GM12892 (cell line): ENCODE measurements at places on chromosomes 16 and 17.

DNA sequence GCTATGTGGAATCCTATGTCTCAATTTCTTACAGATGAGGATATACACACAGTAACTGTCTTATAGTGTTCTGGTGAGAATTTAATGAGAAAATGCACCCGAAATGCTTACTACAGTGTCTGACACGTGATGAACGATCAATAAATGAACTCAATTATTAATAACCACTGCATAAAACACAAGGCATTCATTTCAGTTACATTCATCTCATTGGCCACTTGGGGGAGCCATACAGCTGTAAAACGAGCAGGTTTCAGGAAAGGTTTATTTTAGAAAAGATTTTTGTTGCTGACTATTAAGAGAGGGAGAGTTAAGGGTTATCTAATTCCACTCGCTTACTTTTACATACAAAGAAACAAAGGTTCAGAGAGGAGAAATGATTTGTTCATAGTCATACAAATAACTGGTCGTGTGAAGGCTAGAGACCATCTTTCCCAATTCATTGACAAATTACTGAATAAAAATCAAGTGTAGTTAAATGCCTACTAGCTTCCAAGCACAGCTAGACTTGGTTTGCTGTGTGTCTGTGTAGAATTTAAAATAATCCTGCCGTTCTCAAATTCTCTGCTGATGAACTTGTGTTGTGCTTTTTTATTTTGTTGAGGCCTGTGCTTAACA is 160.1 kb downstream of the MAP2K4 start:
- no peak for DNase-seq

GRCh38 chr17:47967607-47968252 is 3.2 kb upstream of the CDK5RAP3 start:
- DNase-seq: no peak

- no peak for DNase-seq
Observed at GRCh38 chr17:61029181-61029580, 351.5 kb downstream of the BCAS3 start.

- DNase-seq: no peak
Observed at GRCh38 chr17:32593003-32593402, 106.2 kb downstream of the CDK5R1 start.

- no peak for DNase-seq
Observed at GRCh38 chr17:28967221-28968135, 16.2 kb upstream of the PHF12 start.

- no peak for DNase-seq
Observed at GRCh38 chr17:38728290-38728831, 1.8 kb upstream of the CISD3 start.

- DNase-seq: no peak
Observed at GRCh38 chr16:4938683-4939030, 1.7 kb upstream of the PPL start.

GRCh38 chr17:43609613-43610385 is 51.9 kb downstream of the MEOX1 start:
- DNase-seq: no peak

GRCh38 chr17:56593646-56594319 is at the start of gene NOG:
NOG (plus strand) TSS chr17:56593699; CDS start chr17:56594224, 525 bp downstream.
- peak; percentile 36 for DNase-seq

GRCh38 chr16:30530163-30531037 is 4.0 kb upstream of the ZNF768 start:
- DNase-seq: no peak

DNA sequence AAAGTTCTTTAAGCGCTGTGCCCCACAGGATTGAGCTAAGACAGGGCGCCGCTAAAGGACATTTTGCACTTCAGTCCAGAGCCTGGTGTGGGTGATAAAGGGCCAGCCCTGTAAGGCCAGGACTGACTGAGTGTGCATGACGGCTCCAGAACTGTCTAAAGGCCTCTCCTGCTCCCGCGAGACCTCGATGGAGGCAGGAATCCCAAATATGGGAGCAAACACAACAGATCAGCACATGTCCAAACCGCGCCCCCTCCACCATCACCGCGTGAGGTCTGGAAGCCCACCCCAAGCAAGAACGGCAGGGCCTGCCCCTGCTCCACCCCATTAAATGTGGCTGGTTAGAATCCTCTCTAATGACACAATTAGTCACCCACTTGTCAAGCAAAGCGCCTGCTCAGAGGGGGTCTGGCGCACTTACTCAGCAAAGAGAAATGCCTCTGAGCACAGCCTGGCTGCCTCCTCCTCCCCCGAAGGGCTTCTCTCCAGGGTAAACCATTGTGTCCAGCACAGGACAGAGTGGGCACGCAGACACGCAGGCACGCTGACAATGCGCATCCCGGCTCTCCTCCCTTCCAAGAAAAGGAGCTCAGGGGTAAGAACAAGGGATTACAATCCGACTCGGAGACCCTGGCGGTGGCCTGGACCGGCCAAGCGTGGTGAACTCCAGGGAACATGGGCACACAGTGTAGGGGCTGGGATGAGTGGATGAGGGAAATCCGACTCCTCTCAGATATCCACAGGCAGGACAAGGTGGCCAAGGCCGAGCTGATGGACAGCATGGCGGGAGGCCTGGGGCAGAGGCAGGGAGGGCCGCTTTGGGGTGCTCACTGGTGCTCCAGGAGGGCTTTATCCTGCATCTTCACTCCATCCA is 1.5 kb downstream of the MXRA7 start:
- no peak for DNase-seq

GRCh38 chr16:5070431-5071186 is 1.0 kb upstream of the ALG1 start:
- no peak for DNase-seq

DNA sequence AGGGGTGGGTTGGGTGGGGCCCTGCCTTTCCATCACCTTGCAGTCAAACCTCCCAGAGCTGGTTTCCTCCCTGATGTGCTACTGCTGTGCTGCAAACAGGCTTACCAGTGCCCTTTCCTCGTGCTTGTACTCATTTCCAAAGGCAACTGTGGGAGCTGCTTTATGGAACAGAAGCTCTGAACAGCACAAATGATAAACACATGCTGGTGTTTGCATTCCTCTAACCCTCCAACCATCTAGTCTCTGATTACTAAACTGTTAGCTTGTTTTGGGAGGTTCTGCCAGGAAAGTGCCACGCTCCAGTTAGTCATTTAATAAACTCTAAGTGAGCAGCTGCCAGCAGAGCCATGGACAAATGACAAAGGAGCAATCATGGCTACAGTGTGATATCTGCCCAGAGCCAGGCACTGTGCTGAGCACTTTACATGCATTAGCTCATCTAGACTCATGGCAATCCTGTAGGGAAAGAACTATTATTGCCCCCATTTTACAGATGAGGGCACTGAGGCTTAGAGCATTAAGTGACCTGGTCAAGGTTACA is 110.4 kb downstream of the VAT1L start:
- no peak for DNase-seq

GRCh38 chr16:27691721-27692120 is 141.8 kb downstream of the KATNIP start:
- DNase-seq: no peak

DNA sequence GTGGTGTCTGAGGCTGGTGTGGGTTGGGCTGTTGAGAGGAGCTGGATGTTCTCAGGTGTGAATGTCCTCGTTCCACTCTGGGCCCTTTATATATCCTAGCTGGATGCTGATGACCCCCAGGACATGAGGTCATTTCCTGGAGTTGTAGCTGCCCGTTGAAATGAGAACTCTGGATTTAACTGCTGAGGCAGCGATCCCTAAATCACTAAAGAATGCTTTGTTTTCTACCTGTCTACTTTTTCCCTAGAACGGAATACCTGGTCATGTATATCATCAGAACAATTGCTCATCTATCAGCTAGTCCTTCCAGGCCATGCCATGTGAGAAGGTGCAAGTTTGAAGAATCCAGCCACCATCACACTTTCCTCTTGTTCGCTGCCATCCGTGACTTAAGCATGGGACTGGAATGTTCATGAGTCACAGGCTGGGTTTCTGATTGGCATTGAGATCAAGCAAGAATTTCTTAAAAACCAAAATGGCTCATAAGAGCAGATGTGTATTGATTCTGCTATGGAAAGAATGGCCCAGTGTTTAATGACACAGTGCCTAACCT is at the start of gene KRTAP2-3:
TSS of gene KRTAP2-3 (minus strand) at position 63 of the 553 bp plus-strand sequence. CDS start 64 bp downstream, outside the sequence.
- DNase-seq: no peak

DNA sequence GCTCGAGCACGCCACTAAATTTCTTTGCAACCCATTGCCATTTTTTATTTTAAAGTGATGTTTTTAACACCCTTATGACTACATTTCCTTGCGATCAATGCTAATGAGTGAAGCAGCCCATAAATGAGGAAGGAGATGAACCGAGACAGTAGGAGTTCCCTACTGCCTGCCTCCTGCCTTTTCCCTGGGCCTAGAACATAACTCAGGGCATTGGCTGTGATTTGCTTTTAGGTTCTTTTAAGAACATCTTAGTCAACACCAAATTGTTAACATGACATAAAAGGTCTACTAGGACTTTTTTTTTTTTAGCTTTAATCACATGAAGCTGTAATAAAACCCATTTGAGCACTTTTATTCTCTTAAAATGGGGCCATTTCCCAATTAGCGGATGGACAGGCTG is 81.3 kb downstream of the MAP2K6 start:
- no peak for DNase-seq

DNA sequence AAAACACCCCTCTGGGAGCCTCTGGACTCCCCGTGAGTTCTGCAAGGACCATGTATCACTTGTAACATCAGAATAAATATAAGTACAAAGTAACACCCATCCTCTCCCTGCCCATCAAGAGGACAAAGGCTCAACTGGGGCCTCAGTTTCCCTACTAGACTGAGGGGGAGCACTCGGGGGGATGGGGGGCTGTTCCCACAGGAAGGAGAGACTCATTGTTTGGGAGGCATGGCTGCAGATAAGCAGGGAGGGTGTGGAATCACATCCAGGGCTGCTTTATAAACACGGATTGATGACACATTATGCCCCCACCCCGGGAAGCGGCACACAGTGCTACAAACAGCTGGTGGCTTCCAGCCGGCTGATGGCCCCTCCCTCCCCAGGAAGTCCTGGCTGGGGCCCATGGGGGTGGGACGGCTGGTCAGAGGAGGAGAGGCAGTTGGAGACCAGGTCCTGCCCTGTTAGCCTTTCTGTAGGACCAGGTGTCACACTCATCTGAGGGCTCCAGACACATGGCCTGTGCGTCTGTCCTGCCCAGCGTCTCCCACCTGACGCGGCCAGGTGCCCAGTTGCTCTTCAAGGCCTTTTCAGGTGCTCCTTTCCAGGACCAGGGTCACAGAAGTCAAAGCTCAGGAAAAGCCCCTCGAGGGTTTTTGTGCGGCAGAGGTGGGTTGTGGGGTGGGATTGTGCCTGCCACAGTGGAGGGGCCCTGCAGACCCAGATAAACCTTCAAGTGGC is 1.3 kb upstream of the MPG start:
- peak; percentile 52 for DNase-seq
